ENCODE measurements at places on chromosomes 5 and 9. TPM values are rescaled to one million over a fixed set of nuclear protein-coding genes. Genes with fewer than 3 reads are reported as not detected.

DNA sequence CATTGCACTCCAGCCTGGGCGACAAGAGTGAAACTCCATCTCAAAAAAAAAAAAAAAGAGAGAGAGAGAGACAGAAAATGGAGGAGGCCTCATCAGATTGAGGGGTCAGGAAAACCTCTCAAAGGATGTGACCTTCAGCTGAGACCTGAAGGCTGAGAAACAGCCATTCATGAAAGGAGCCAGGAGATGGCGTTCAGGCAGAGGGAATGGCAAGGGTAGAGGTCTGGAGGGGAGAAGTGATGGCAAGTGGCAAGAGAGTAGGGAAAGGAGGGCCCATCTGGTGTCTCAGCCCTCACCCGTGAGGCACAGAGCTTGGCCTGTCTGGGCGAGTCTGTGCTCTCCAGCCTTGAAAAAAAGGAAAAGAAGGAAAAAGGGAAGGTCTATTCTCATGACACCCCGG, 17.0 kb downstream of the CAMK2A start:
- no peak for DNase-seq

DNA sequence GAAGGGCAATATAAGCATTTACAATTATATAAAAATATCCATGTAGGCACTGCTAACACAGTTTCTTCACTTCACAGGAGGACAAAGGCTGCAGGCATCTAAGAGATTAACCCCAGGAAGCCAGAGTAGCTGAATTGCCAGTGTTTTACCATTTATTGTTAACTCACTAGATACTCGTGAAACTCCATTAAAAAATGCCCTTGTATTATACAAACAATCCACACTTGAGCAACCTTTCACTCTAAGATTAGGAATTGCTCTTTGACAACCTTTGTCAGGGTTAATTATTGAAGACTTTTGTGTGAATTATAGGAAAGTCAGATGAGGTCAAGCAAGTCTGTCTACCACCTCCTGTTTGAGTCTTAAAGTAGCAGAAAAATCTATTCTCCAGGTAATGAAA, 317.8 kb downstream of the ADGRV1 start:
- DNase-seq: no peak

DNA sequence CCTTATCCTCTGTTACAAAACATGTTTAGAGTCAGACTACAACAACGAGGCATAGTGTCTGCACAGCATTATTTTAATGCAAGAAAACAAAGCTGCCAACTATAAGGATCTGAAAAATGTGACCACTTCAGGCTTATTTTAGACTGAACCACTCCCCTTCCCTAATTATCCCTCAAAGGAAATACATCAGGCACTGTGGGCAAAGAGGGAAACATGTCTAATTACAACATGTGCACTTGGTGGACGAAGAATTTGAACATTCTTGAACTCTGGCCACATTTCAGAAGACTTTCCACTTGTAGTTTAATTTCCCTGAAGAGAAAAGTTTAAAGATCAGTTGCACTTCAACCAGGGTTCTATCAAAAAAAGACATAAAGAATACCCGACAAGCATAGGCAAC, 3.8 kb downstream of the MTMR12 start:
- DNase-seq: no peak

DNA sequence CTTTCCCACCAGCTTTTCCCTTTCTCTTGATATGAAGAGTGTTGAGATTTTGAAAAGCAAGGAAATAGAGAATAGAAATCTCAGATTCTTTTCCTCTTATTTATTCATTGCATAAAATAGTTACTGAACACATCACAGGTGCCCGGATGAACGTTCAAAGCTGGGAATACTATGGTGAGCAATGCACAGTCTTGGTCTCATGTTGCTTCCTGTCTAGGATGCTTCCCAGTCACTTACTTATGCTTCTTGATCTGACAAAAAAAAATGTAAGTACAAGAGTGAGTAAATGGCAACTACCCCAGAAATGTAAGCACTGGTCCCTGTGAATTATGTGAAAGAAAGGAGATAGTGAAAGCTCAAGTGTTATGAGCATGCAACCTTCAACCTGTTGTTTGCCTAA, 153.5 kb upstream of the S1PR3 start:
- DNase-seq: no peak

FLT4 gene
- total RNA-seq: 5.8 TPM

HSPB3 gene
- total RNA-seq: 210 TPM

FAM221B gene
- total RNA-seq: not detected

HMGCR gene
- 12.6 TPM for total RNA-seq

CDC20B gene
- total RNA-seq: not detected
